HepG2 (cell line): ENCODE measurements at places on chromosomes 16 and 17. TPM values are rescaled to one million over a fixed set of nuclear protein-coding genes. Genes with fewer than 3 reads are reported as not detected.

GRCh38 chr16:23836404-23837311 lies 875 bp downstream of the PRKCB start:
- DNase-seq, result no peak
- H3K4me1 ChIP-seq, result no peaks in the 10 kb centered on the region
- H3K36me3 ChIP-seq, result no peaks in the 10 kb centered on the region
- peaks cover 10% of the 10 kb centered on the region for H3K27me3 ChIP-seq
- H3K4me3 ChIP-seq, result no peak overlapping the region; the same call in 1 of the 2 replicates

DNA sequence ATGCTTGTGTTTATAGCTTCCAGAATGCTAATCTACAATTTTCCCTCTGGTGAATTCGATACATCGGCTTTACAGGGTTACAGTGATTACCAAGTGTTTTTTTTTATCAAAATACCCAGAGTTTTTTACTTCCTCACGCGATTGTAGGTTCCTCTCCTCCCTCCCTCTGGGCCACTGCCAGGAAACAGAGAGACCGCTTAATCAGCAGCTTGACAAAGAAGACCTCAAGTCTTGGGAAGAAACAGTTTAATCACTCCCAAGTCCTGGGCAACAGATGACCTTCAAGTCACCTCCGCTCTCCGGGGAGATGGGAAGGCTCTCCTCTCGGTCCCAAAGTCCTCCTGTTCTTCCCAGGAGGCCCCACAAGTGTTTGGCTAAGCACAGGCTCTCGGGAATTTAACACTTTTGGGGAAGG lies 23.5 kb downstream of the SMTNL2 start:
- H3K27me3 ChIP-seq, result no peaks in the 10 kb centered on the region
- H3K36me3 ChIP-seq, result no peaks in the 10 kb centered on the region
- no peak overlapping the region for H3K4me3 ChIP-seq

DNA sequence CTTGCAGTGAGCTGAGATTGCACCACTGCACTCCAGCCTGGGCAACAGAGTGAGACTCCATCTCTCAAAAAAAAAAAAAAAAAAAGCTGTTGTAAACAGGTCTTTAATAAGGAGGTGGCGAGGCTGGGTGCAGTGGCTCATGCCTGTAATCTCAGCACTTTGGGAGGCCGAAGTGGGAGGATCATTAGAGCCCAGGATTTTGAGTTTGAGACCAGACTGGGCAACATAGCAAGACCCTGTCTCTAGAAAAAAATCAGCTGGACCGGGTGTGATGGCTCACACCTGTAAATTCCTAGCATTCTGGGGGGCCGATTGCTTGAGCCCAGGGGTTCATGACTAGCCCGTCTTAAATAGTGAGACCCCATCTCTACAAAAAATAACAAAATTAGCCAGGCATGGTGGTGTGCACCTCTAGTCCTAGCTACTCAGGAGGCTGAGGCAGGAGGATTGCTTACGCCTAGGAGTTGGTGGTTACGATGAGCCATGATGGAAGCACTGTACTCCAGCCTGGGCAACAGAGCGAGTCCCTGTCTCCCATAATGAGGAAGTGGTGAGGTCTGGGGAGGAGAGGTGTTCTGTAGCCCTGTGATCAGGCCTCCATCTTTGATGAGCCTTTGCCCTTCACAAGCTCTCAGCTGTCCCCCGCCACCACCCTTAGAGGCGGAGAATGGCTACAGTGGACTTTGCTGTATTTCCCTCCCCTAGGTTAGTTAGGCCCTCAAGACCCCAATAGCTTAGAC lies 36.2 kb downstream of the ZNF778 start:
- H3K4me3 ChIP-seq, result no peak overlapping the region
- H3K4me1 ChIP-seq, result peaks cover 4% of the 10 kb centered on the region; the same call in 1 of the 2 replicates
- no peaks in the 10 kb centered on the region for H3K36me3 ChIP-seq
- no peak for DNase-seq

GRCh38 chr16:77794586-77794985 lies 6.2 kb downstream of the VAT1L start:
- DNase-seq, result no peak
- H3K27me3 ChIP-seq, result peaks cover 28% of the 10 kb centered on the region
- H3K36me3 ChIP-seq, result no peaks in the 10 kb centered on the region
- no peaks in the 10 kb centered on the region for H3K4me1 ChIP-seq
- no peak overlapping the region for H3K4me3 ChIP-seq

DNA sequence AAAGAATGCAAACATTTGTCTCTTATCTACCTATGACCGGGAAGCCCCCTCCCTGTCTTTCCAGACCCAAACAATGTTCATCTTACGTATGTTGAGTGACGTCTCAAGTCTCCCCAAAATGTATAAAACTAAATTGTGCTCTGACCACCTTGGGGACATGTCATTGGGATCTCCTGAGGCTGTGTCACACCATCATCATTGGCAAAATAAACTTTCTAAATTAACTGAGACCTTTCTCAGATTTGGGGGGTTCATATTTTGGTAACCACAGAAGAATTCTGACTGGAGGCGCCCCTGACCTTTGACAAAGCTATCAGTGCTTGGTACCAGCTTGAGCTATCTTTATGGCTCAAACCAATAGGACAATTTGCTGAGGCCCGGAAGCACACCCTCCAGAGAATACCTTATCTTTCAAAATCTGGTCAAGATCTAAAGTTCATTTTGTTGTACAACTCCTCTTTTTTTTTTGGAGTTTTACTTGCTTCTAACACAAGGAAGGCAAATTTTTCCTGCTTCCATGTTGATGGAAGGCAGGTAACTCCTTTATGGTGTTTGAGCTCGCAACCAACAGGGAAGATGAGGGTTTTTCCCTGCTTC lies 2.5 kb upstream of the LDHD start:
- peak; percentile 51 for DNase-seq
- H3K27ac ChIP-seq, result peak overlapping the region; percentile 66
- no peaks in the 10 kb centered on the region; the same call in 2 of the 3 replicates for H3K36me3 ChIP-seq
- H3K4me1 ChIP-seq, result peaks cover 53% of the 10 kb centered on the region
- no peaks in the 10 kb centered on the region; the same call in 2 of the 3 replicates for H3K27me3 ChIP-seq
- peak overlapping the region; percentile 54 for H3K4me3 ChIP-seq

- H3K27me3 ChIP-seq, result peaks cover 3% of the 10 kb centered on the region
- H3K36me3 ChIP-seq, result no peaks in the 10 kb centered on the region
- H3K27ac ChIP-seq, result no peak overlapping the region
- no peaks in the 10 kb centered on the region for H3K4me1 ChIP-seq
- DNase-seq, result no peak
- no peak overlapping the region for H3K4me3 ChIP-seq
These were observed 106.7 kb upstream of the FOXF1 start for GRCh38 chr16:86403541-86404163.

GRCh38 chr17:48125829-48126531 lies 18.4 kb downstream of the SNX11 start:
- no peak overlapping the region for H3K27ac ChIP-seq
- no peak overlapping the region for H3K4me3 ChIP-seq
- peaks cover 5% of the 10 kb centered on the region; the same call in 1 of the 2 replicates for H3K36me3 ChIP-seq

- H3K36me3 ChIP-seq, result no peaks in the 10 kb centered on the region
- no peaks in the 10 kb centered on the region for H3K4me1 ChIP-seq
- H3K27me3 ChIP-seq, result no peaks in the 10 kb centered on the region
- no peak overlapping the region for H3K27ac ChIP-seq
These were observed 2336.1 kb downstream of the TP53TG3F start for GRCh38 chr16:35795361-35796029.

GRCh38 chr16:2492292-2492691 lies 17.4 kb downstream of the TBC1D24 start:
- peaks cover 27% of the 10 kb centered on the region for H3K4me1 ChIP-seq
- no peak overlapping the region for H3K27ac ChIP-seq
- no peaks in the 10 kb centered on the region for H3K27me3 ChIP-seq
- H3K4me3 ChIP-seq, result no peak overlapping the region
- DNase-seq, result no peak

DNA sequence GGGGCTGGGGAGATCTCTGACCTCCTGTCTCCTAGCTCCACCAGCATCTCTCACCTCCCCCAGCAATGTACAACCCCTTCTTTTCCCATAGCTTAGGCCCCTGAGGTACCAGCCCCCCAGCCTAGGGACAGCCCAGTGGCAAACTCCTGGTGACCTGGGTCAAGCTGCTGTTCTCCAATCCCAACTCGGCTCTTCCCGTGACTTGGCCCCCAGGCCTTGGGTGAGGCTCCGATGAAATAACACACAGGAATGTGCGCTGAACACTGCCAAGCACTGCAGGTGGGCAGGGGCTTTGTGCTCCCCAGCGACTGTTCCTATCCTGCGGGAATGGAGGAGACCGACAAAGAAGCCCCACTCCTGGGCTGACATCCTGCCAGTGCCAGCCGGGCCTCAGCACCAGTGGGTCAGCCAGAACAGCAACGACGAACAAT lies 63.7 kb upstream of the AMZ2 start:
- H3K4me1 ChIP-seq, result peaks cover 26% of the 10 kb centered on the region
- no peak for DNase-seq
- peaks cover 47% of the 10 kb centered on the region; the same call in 2 of the 3 replicates for H3K27me3 ChIP-seq

GRCh38 chr16:70740914-70741782 lies 55.3 kb upstream of the MTSS2 start:
- DNase-seq, result no peak
- H3K27ac ChIP-seq, result peak overlapping the region; percentile 8
- peaks cover 18% of the 10 kb centered on the region for H3K36me3 ChIP-seq
- peaks cover 64% of the 10 kb centered on the region for H3K4me1 ChIP-seq
- no peaks in the 10 kb centered on the region for H3K27me3 ChIP-seq

DNA sequence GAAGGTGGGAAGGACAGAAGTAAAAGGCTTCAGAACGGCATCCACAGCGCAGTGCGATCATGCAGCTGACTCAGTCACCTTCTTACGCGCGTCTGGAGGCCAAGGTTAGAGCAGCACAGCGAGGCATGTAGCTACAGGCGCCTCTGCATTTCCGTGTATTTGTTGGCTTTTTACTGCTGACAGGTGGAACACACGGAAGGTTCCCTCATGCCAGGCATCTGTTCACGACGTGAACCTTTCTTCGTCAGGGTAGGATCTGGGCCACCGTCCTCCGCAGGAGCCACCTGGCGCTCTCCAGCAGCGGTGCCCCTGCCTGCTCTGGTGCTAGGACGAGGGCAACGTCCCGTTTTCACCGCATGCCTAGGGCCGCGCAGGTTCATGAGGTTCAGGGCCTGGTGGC lies 15.3 kb downstream of the TMEM204 start:
- DNase-seq, result no peak
- H3K4me3 ChIP-seq, result no peak overlapping the region
- H3K4me1 ChIP-seq, result peaks cover 38% of the 10 kb centered on the region
- H3K27me3 ChIP-seq, result no peaks in the 10 kb centered on the region
- H3K36me3 ChIP-seq, result peaks cover 5% of the 10 kb centered on the region; the same call in 1 of the 3 replicates
- H3K27ac ChIP-seq, result peak overlapping the region; percentile 44

DNA sequence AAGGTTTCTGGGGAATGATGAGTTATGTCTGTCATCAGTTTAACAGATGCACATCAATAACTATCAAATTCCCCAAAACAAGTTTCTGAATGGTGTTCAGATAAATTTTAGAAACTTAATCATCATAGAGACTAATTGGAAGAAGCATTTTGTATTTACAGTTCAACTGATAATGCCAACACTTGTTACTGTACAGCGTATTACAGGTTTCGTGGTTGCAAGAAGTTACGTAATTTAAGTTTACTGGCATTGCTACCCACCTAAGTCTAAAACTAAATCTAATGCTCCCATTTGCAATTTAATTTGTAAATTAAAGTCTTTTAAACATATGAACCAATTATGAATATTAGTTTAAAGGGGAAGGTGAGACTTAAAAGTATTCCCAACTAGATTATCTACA lies 3.0 kb downstream of the SRSF1 start:
- H3K27me3 ChIP-seq, result no peaks in the 10 kb centered on the region; the same call in 2 of the 3 replicates
- H3K4me3 ChIP-seq, result peak overlapping the region; percentile 92
- no peak overlapping the region for H3K27ac ChIP-seq
- peaks cover 4% of the 10 kb centered on the region for H3K36me3 ChIP-seq

GRCh38 chr17:4782652-4783051 lies 3.5 kb downstream of the VMO1 start:
- peaks cover 33% of the 10 kb centered on the region for H3K4me1 ChIP-seq
- H3K4me3 ChIP-seq, result no peak overlapping the region
- no peaks in the 10 kb centered on the region for H3K27me3 ChIP-seq
- no peak overlapping the region for H3K27ac ChIP-seq
- no peak for DNase-seq
- peaks cover 6% of the 10 kb centered on the region for H3K36me3 ChIP-seq

DNA sequence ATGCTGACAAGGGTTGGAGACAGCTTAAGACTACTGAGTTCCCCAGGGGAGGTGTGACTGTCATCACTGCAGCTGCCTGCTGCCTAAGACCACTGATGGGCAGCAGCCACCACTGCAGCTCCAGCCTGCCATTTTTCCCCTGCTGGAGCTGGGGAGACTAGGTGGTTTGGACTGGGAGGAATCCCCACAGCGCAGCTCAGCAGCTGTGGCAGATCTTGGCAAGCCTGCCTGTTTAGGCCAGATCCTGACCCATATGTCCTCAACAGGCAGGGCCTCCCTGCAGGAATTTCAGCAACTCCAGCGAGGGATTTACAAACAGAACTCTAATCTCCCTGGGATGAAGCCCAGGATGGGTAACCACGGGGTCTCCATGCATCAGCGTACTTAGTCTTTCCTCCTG lies 356.4 kb upstream of the TOM1L1 start:
- H3K4me3 ChIP-seq, result no peak overlapping the region
- H3K27ac ChIP-seq, result no peak overlapping the region
- no peaks in the 10 kb centered on the region for H3K27me3 ChIP-seq
- H3K4me1 ChIP-seq, result no peaks in the 10 kb centered on the region

GRCh38 chr17:43914451-43914850 lies 7.1 kb upstream of the MPP2 start:
- H3K27ac ChIP-seq, result no peak overlapping the region
- no peak for DNase-seq
- no peaks in the 10 kb centered on the region for H3K4me1 ChIP-seq
- H3K27me3 ChIP-seq, result peaks cover 65% of the 10 kb centered on the region

DNA sequence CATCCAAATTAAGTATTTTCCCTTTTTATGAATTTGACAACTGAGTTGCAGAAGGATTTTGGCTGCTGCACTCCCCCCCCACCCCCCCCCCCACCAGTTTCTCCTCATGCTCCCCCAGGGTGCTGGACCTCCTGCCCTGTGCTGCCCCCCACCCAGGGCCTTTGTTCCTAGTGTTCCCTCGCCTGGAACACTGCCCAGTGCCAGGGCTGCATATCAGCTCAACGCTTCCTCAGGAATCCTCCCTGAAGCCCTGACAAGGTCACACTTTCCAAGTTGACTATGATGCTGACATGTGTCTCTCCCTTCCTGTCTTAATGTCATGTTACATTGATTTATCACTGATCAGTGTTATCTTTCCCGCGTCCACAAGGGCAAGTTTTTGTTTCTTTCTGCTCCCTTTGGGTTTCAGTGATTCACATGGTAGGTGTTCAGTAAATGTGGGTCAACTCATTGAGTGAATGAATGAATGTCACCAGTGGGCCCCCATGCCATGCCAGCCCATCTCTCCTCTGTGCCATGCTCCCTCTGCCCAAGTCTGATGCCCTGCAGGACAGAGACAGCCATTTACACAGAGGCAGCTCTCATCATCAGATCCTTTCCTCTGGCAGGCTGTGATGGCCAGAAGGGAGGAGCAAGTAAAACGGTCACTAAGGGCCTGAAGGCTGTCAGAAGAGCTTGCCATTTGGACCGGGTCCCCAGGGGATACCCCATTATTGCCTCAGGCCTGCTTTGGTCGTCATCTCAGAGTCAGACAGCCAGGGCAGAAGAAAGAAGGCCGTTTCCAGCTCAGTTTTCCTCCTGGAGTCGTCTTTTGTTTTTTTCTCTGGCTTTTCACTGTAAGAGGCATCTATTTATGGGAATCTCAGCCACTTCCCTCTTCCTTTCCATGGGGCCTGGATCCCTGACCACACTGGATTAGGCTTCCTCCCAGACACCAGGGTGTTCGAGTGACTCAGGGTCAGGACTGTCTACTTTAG lies 386.2 kb downstream of the SNX29 start:
- H3K36me3 ChIP-seq, result no peaks in the 10 kb centered on the region
- H3K4me1 ChIP-seq, result no peaks in the 10 kb centered on the region
- H3K27me3 ChIP-seq, result no peaks in the 10 kb centered on the region

Gene CDH13
- polyA plus RNA-seq, result 0.01 TPM in 1 of 2 replicates, not detected in the other

Gene XAF1
- 1.2 and 1.6 TPM in 2 replicates for polyA plus RNA-seq

Gene GGT6
- 0.14 and 0.16 TPM in 2 replicates for polyA plus RNA-seq

Gene PLD2
- polyA plus RNA-seq, result 29.7 and 45.8 TPM in 2 replicates

Gene ACSM5
- polyA plus RNA-seq, result 15.0 and 21.0 TPM in 2 replicates

Gene GNAO1
- polyA plus RNA-seq, result not detected in 2 replicates

Gene MEIOC
- 0.04 TPM in 1 of 2 replicates, not detected in the other for polyA plus RNA-seq
